Cerebellar cortex (tissue), 1 donor: ENCODE measurements at places on chromosomes 4 and X.

- DNase-seq, result no peak
These were observed 52.3 kb upstream of the ENPP6 start for GRCh38 chr4:184269879-184270430.

GRCh38 chrX:42524379-42524778 is 253.6 kb downstream of the PPP1R2C start:
- DNase-seq, result no peak

- DNase-seq, result no peak
These were observed 156.3 kb downstream of the GASK1B start for GRCh38 chr4:158016511-158016910.

- peak; percentile 26 for DNase-seq
These were observed 38.0 kb downstream of the MAGEE2 start for GRCh38 chrX:75746891-75747639.

GRCh38 chrX:39333451-39333850 is 532.2 kb downstream of the MID1IP1 start:
- DNase-seq, result no peak

- no peak for DNase-seq
These were observed 54.7 kb upstream of the ZXDA start for GRCh38 chrX:57964975-57965374.

- DNase-seq, result peak; percentile 6
These were observed 112.6 kb upstream of the FAM9A start for GRCh38 chrX:8913655-8914409.

DNA sequence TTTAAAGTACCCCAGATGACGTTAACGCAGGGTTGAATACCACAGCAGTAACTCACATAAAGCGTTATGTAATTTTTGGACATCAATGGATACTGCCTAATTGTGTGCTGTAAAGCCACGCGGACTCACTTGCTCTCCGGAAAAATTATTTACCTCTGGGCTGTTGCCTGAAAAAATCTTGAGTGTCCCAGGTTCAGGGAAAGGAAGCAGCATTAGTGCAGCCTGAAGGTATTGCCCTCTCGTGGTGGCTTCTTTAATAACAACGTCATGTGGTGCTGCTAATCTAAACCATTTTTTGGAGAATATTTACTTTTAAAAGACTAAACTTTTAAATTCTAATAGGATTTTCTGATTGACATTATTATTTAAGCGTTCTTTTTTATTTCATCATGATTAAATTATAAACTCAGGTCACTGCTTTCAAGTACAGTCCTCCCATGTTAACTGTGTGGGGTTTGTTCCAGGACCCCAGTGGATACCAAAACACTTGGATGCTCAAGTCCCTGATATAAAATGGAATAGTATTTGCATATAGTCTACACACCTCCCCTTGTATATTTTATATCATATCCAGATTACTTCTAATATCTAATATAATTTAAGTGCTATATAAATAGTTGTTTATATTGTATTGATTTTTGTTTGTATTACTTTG is 384.8 kb downstream of the FAM133A start:
- DNase-seq, result peak; percentile 5

DNA sequence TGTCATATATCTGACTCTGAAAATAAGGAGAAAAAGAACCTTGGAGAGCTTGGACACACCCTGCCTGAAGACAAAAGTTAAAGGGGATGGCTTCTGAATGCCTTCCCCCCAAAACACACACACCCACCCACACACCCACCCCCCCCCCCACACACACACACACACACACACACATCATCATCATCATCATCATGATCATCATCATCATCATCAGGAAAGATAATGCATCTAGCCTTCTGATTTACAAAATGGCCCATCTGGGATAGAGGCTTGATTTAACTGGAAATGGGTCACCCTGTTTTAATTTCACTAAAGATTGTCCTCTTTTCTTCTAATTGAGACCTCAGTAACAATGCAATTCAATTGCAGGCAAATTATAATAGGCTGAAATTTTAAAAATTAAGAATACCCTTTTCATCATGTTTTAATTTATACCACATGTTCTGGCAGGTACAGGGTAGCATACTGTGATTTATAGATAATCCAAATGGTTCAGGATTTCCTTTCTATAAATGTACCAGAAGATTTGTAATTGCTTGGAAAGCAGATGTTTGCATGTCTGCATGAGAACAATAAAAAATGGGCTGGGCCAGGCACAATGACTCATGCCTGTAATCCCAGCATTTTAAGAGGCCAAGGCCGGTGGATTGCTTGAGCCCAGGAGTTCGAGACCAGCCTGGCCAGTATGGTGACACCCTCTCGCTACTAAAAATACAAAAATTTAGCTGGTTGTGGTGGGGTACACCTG is 56.5 kb downstream of the TRIM2 start:
- DNase-seq, result no peak

DNA sequence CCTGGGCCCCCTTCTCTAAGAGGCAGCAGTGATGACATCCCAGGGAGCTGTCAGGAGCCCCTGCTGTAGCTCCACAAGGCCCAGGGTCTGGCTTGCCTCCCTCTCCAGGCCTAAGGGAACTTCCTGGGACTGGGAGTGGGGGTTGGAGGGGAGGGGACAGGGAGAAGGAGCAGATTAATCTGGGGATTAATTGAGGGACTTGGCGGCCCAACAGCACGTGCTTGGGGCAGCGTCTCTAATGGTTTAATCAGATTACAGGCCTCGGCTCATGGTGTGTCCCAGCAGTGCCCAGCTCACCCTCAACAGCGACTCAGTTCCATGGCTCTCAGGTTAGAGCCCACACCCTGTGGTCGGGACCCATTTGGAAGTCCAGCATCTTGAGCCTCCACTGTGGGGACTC is 47.9 kb downstream of the EFNB1 start:
- DNase-seq, result no peak

- no peak for DNase-seq
These were observed 9.1 kb upstream of the USO1 start for GRCh38 chr4:75715105-75715799.

GRCh38 chr4:95898226-95898625 is 58.3 kb downstream of the PDHA2 start:
- no peak for DNase-seq

DNA sequence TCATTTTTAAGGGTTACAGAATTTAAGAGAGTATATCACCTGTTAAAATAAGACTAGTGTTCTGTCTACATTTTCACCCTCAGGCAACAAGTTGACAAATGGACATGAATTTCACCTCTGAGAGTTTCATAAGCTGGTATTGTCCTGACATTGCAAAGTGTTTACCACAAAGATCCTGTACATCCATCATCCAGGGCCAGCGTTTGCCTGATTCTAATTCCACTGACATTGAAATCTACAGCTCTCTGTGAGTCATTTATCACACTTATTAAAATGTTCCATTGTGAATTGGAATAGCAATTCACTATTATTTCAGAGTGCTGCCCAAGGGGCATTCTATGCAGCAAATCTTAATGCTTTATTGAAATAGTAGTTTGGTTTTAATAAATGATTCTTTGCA is 1499.4 kb upstream of the PCDH7 start:
- no peak for DNase-seq

DNA sequence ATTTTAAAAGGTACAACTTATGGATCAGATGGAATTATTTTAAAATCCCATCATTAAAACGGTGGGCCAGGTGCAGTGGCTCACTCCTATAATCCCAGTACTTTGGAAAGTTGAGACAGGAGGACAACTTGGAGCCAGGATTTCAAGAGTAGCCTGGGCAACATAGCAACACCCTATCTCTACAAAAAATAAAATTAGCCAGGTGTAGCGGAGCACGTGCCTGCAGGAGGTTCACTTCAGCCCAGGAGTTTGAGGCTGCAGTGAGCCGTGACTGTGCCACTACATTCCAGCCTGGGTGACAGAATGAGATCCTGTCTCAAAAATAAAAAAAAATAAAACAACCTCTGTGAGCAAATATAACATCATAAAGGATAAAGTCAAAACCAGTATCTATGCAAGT is 11.4 kb downstream of the ADH5 start:
- no peak for DNase-seq

- no peak for DNase-seq
These were observed 206.4 kb downstream of the LDB2 start for GRCh38 chr4:16692046-16692445.

GRCh38 chrX:132631579-132632232 is 142.9 kb upstream of the MBNL3 start:
- DNase-seq, result peak; percentile 23

DNA sequence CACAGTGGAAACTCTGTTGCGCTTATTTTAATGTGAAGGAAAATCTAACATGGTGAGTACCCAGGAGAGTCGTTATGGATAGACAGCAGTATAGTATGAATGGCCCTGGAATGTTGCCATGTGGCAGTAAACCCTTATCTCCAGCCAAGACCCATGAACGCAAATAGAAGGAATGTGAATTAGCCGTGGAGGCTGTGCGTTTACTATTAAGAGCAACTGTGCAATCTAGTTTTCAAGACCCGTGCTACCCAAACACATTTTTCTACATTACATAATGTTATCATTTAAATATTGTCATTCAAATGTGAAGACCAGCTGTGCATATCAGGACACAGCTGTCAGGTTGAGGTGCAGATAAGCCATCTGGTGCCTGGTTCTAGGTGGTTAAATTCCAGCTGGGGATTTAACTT is 13.3 kb upstream of the AGA start:
- no peak for DNase-seq

- DNase-seq, result no peak
These were observed 8.7 kb upstream of the TIMM8A start for GRCh38 chrX:101357166-101357795.

DNA sequence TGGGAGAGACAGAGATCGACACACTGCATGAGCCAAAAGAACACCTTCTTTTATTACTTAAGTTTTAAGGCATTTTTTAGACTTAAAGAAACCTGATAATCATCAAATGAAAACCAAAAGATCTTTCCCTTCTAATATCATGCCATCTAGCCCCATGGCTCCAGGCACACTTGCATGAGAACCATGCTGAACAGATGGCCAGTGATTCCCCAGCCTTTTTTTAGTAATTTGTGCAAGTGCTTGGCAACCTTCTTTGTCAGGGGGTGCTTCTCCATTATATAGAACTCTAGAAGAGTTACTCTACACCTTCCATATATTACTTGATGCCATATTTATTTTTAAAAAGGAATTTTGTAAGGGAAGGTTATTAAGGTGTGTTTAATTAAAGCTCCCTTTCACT is 182.2 kb upstream of the TEX13C start:
- DNase-seq, result peak; percentile 67

- no peak for DNase-seq
These were observed 426 bp upstream of the C4orf51 start for GRCh38 chr4:145679520-145679919.

DNA sequence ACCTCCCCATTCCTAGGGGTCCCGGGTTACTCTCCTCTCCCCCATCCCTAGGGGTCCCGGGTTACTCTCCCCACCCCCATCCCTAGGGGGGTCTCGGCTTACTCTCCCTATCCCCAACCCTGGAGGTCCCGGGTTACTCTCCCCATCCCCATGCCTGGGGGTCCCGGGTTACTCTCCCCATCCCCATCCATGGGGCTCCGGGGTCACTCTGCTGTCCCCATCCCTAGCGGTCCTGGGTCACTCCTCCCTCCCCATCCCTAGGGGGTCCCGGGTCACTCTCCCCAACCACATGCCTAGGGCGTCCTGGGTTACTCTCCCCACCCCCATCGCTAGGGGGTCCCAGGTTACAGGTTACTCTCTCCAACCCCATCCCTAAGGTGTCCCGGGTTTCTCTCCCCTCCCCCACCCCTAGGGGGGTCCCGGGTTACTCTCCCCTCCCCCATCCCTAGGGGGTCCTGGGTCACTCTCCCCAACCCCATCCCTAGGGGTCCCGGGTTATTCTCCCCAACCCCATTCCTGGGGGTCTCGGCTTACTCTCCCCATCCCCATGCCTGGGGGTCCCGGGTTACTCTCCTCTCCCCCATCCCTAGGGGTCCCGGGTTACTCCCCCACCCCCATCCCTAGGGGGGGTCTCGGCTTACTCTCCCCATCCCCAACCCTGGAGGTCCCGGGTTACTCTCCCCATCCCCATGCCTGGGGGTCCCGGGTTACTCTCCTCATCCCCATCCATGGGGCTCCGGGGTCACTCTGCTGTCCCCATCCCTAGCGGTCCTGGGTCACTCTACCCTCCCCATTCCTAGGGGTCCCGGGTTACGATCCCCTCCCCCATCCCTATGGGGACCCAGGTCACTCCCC is 821 bp downstream of the ASMTL start:
- no peak for DNase-seq

DNA sequence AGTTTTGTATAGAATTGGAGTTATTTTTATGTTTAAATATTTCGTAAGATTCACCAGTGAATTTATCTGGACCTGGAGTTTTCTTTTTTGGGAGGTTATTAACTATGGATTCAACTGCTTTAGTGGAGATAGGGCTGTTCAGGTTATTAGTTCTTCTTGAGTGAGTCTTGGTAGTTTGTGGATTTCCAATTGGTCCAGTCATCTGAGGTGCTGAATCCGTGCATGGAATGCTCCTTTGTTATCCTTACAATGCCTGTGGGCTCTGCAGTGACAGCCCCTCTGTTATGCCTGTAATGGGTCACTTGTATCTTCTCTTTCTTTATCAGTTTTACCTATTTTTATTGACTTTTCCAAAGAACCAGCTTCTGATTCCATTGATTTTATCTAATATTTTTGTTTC is 15.4 kb upstream of the NKX1-1 start:
- DNase-seq, result no peak

DNA sequence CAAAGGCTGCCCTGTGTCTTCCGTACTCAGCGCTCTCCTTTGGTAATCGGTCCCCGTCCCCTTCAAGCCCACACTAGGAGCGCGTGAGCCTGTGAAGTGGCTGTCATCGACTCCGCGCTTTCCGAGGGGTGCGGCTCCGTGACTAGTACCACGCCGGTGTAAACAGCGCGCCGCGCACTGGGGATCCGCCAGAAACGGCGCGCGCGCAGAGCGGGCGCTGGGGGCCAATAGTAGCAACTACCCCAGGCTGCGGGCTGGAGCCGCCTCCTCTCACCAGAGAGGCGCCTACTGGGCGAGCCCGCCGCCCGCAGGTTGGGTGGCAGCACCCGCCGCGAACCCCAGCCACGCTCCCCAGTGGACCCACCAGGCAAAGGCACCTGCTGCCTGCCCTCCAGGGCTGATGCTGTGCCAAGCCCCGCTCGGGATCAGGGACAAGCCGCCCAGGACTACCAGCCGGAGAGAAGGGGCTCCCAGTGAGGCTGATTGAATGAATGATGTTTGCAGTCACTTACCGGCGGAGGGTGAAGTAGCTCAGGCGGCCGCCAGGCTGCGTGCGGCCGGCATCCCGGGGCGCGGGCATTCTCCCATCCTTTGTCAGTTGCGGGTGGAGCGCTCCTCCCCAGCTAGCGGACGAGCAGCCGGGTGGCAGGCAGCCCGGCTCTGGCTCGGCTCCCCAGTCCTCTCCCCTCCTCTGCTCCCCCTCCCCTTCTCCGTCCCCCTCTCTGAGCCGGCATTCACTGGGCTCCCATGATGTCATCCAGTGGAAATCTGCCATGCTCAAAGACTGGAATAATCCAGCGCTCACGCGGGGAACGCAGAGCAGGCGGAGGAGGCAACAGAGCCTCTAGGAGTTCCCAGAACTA is 370.3 kb upstream of the SMIM31 start:
- peak; percentile 22 for DNase-seq

- no peak for DNase-seq
These were observed 20.0 kb downstream of the CLDN22 start for GRCh38 chr4:183300070-183300469.

- no peak for DNase-seq
These were observed 718.7 kb upstream of the MAGEB2 start for GRCh38 chrX:29496636-29497180.
